Activated CD8-positive, alpha-beta memory T cell treated with anti-CD3 and anti-CD28 coated beads, Interleukin-2, amount 50 U/mL, for 48 hours (primary cell): ENCODE measurements at places on chromosomes 1 and 21.
A peak's percentile ranks its signal among the peaks of the same experiment; 100 is the strongest.

DNA sequence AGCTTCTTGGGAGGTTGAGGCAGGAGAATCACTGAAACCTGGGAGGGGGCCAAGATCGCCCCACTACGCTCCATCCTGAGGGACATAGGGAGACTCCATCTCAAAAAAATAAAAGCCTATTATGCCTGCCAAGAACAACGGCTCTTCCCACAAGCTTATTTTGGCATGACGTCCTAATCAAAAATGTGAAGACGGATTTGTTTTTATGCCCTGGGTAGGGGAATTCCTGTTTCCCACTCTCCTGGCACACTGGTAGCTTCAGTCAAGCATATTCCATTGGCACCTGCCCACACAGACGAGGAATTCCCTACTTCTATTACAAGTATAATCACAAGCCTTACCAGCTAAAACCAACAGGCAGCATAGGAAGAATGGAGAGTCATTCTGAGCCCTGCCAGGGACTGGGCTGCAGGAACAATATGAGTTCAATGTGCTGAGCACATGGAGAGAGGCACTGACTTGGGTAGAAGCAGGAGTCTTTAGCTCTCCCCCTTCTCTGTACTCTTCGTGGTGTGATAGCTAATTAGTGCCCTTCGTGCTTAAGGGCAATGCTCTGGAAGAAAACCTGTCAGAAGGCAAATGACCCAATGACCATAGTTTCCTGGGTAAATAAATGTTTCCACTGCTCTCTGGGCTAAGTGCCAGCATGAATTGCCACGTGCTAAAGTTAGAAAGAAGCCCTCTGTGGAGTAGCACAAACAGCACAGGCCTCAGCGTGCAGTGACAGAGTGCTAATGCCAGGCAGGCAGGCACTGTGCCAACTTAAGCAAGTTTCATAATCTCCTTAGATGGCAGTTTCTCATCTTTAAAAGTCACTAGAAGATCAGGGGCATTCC is 16.8 kb downstream of the TNFSF4 start:
- no peak for DNase-seq

- no peak for DNase-seq
Measured at GRCh38 chr1:68210027-68210426, 22.3 kb downstream of the WLS start.

DNA sequence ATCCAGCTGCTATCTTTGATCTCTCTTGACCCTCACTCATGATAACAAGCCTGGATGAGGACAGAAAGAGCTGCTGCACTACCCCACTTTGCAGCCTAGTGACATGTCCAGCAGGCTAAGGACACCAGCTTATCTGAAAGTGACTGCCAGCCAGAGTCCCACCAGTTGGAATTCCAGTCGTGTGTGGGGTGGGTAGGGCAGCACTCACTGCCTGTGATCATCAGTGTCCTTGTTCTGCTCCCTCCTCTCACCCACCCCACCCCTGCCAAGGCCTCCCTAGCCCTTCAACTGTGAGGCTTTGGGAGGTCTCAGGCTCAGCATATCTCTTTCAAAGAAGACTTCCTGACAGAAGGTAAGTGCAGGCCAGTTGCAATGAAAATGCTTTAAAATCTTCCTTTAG is 15.5 kb upstream of the NMNAT2 start:
- DNase-seq, result no peak

DNA sequence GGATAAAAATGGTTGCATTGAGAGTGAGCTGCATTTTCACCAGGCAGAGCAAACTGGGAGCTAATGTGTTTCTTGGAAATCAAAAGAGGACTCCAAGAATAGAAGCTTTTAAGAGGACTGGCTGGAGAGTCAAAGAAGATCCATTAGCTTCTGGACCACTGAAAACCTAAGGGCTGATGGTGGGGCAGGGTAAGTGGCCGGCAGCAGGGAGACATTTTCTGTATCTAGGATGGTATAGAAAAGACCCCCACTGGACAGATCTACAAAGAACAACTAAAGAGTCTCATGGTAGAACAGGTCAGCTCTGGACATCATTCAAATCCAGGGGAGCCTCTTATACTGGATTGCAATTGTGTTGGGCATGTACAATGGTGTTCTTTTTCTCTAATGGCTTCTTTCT is 262.3 kb downstream of the PTGER3 start:
- DNase-seq, result no peak

- no peak for DNase-seq
Measured at GRCh38 chr1:918353-918752, 5.4 kb upstream of the SAMD11 start.

DNA sequence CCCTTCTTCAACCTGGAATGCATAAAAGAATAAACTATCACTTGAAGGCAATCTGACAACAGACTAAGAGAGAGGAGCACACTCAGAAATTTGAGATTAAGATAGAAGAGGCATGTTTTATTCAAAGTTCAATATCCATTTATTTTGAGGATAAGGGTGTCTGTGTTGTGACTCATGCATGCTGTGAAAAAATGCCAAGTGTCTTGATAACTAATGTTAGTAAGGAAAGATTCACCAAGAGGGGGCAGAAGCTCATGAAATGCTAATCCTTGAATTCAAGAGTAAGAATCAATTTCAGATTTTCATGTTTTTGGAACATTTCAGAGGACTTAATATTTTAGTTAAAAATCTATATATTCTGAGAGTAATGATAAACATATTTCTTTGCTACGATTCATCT is 94.0 kb downstream of the IFI44 start:
- DNase-seq, result no peak

- DNase-seq, result no peak
Measured at GRCh38 chr1:110243574-110243973, 33.5 kb downstream of the KCNC4 start.

GRCh38 chr1:44676484-44677200 is 2.1 kb downstream of the ARMH1 start:
- DNase-seq, result no peak

- DNase-seq, result no peak
Measured at GRCh38 chr1:154547105-154547732, 11.2 kb downstream of the UBE2Q1 start.

GRCh38 chr21:45264146-45264911 is 23.4 kb downstream of the POFUT2 start:
- DNase-seq, result peak; percentile 20

- DNase-seq, result no peak
Measured at GRCh38 chr21:45251635-45252447, 35.9 kb downstream of the POFUT2 start.

DNA sequence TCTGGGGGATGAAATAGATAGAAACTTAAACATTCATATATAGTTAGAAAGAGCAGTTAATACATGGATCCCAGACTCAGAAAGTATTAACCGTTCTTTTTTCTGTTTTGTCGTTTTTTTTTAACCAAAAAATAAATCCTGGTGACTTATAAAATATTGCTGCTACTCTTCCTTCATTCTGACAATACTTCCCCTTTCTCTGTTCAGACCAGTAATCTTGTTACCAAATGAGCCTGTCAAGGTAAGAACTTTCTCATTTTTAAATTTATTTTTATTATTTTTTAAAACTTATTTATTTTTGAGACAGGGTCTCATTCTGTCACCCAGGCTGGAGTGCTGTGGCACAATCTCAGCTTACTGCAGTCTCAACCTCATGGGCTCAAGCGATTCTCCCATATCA is 13.7 kb downstream of the PTPN22 start:
- no peak for DNase-seq

- DNase-seq, result no peak
Measured at GRCh38 chr1:226677027-226678020, 61.8 kb downstream of the ITPKB start.

DNA sequence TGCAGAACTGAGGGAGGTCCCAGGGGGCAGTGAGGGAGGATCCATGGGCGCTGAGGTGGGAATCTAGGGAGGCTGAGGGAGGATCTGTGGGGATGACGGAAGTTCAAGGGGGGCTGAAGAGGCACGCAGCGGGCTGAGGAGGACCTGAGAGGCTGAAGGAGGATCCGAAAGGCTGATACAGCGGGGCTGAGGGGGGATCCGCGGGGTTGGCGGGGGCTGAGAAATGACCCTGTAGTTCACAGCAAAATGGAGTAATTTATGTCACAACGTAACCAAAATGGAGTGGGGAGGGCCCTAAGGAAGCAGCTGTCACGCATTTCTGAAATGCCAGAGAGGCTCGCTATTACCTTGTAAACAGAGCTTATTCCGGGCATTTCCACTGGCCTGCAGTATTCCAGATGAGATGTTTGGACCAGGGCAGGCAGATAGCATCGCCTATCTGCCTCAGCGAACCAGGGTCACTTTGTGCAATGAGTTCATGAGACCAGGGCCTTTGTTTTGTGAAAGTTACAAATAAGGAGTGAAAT is 926 bp upstream of the MRPL55 start:
- DNase-seq, result no peak
